CD4-positive, alpha-beta T cell treated with Interleukin-6 at 100 ng/mL for 8 hours (primary cell): ENCODE measurements at places on chromosomes 6 and 20.

- DNase-seq: no peak
These were observed 222.6 kb upstream of the MARCKS start for GRCh38 chr6:113634352-113635163.

DNA sequence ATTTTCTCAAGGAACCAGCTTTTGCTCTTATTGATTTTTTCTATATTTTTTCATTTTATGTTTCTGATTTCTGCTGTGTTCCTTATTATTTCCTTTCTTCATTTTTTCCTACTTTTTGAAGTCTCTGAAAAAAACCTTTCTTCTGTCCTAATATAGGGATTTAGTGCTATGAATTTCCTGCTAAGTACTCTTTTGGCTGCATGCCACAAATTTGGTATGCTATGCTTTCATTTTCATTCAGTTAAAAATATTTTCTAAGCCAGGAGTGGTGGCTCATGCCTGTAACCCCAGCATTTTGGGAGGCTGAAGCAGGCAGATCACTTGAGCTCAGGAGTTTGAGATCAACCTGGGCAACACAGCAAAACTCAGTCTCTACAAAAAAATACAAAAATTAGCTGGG is 30.6 kb downstream of the SIRPD start:
- no peak for DNase-seq

- DNase-seq: no peak
These were observed 14.8 kb downstream of the CLIC5 start for GRCh38 chr6:46000905-46001304.

DNA sequence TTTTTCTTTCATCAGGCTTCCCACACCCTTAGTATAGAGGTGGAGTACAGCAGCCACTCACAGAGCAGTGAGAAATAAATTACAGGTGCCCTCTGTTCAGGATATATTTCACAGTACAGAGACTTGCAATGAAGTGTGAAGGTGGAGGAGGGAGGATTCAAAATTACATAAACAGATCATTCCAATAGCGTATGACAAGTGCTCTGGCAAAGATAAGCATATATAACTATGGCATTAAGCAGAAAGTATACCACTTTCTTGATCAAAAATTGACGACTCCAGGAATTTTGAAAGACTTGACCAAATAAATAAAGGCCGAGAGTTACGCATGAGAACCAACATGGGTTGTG is 108.7 kb downstream of the GPX5 start:
- no peak for DNase-seq

- DNase-seq: no peak
These were observed 293.3 kb downstream of the SYNE1 start for GRCh38 chr6:152343735-152344360.

DNA sequence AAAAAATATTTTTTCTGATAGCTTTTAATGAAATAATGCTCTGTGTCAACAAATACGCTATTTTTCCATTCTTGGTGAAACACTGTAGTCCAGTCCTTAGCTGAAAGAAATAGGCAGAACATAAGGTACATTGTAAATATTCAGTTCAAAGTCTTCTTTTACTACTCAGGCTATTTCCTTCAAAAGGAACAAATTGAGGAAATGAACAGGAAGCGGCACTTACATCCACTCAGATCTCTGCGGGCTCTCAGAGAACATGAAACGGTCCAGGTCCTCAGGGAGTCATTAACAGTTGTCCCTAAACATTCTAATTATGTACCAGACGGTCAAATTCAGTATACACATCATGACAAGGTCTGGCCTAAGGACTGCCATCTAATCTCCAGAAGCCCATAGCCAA is 212.6 kb downstream of the KIF16B start:
- no peak for DNase-seq

DNA sequence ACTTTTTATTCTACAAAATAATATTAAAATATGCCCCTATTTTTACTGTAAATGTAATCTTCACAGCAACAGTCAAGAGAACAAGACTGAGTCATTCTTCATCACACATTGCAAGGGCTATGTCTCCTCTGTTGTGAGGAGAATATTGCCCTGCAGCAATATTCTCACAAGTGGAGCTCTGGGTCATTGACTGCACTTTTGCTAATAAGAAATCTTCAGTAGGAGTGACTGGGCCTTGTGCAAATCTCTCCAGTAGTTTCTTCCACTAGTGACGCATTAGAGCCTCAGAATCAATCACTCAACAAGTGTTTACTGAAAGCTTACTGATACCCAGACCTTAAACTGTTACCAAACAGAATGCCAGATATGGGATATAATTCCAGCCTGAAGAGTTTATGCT is 49.1 kb downstream of the LAMA2 start:
- DNase-seq: no peak

GRCh38 chr6:143288923-143289322 is 161.6 kb downstream of the ADAT2 start:
- DNase-seq: no peak

DNA sequence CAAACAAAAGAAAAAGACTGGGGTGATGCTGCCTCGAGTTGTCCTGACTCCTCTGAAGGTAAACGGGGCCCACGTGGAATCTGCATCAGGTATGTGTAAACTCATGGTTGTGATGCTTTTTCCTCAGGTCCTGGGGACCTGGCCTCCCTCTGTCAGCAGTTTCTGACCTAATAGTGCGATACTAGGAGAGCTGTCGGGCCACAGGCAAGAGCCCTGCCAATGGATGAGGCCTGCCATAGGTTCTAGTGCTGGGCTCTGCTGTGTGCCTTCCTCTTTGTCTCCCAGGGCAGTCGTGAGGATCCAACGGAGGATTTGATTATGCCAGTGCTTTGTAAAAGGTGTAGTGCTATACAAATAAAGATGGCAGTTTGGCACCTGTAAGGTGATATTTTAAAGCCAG is 71.2 kb downstream of the ASXL1 start:
- DNase-seq: no peak

- DNase-seq: no peak
These were observed 140.4 kb upstream of the COL21A1 start for GRCh38 chr6:56387621-56388414.

DNA sequence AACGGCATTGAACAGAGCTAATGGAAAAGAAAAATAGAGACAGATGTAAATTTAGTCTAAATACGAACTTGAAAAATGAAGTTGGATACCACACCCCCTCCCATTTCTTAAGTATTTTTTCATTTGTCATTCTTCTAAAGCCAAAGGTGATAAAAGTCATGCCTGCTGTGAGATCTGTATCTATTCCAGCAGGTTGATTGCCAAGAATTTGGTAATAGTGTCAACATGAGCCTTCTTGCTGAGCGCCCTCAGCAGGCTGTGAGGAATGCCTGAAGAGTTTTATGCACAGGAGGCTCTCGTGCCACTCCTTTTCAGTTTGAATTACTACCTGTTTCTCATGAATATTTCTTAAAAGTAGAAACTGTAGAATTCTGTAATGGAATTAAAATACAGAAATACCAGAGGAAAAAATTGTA is 165.4 kb downstream of the QKI start:
- DNase-seq: no peak

DNA sequence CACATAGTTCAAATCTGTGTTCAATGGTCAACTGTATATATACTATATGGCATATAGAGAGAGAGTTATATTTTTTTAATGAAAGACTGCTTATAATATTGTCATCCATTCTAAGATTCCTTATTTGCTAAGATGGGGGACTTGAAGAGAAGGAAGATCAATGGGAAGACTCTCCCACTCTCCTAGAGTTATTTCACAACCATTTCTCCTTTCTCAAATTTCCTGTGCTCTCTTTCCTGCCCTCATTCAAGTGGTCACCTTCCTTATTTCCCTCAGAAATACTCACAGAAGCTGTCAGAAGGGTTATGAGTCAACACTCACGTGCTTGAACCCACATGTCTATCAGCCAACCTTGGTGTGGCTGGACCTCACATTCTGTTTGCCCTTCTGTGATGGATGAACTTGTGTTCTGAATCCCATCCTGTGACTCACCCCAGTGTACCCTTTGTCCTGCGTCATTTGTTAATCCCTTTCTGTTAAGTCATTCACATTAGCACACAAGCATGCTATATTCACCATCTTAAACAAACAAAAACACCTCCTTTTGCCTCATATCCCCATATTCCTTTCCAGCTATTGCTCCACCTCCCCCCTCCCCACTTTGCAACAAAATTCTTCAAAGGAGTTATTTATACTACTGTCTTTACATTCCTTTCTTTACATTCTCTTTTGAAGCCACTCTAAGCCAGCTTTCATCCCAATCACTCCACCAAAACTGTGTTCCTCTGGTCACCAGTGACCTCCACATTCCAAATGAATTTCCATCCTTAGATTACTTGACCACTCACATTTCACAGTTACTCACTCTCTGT is 279.3 kb upstream of the TCF21 start:
- no peak for DNase-seq

GRCh38 chr6:38603496-38603895 is 36.2 kb downstream of the BTBD9 start:
- no peak for DNase-seq

DNA sequence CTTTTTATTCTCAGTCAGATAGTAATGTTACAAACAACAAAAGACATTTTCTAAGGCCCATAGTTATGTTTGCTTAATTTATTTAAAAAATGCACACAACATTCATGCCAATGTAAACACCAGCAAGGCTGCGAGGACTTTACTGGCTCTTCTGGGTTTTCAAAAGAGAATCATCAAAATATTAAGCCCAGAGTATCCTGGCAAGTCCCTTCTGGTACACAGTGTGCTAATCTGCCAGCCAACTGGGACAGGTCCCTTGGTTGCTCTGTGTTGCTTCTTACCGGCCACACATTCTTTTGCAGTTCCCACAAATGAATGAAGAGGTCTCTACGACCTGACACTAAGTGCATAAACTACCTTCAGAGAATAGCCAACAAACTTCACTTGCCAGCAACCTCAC is 42.6 kb upstream of the SPDEF start:
- no peak for DNase-seq

GRCh38 chr20:11979306-11979990 is 61.8 kb downstream of the BTBD3 start:
- DNase-seq: no peak

- DNase-seq: no peak
These were observed 4.5 kb downstream of the ACSS1 start for GRCh38 chr20:25053255-25054031.

DNA sequence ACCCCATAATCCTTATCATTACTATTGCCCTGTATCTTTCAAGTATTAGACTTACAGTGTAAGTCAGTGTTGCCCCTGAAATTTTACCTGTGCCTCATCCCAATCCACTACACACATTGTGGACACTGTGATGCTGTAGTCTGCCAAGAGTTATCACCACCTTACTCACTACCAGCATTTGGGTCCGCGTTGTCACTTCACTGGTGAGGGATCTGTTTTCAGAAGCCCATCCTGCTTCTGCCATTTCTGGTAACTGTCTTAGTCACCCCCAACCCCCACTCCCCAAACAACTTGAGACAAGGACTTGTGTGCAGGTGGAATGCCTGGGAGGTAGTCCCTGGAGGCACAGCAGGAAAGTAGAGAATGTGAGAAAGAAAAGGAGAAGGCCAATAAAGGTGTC is 6.0 kb upstream of the RAB44 start:
- DNase-seq: no peak

GRCh38 chr6:13461805-13462204 is 25.6 kb downstream of the GFOD1 start:
- DNase-seq: no peak

- DNase-seq: no peak
These were observed 13.6 kb upstream of the MYMX start for GRCh38 chr6:44202972-44203750.

- no peak for DNase-seq
These were observed 49.1 kb upstream of the TPD52L1 start for GRCh38 chr6:125104425-125104824.
